ENCODE measurements at places on chromosomes 7 and 10.

- DNase-seq: no peak
Observed at GRCh38 chr7:36459236-36459960, 69.7 kb downstream of the ANLN start.

- no peak for DNase-seq
Observed at GRCh38 chr10:23368816-23369640, 24.4 kb upstream of the C10orf67 start.

GRCh38 chr10:34083567-34083966 lies 731.5 kb downstream of the PARD3 start:
- DNase-seq: no peak

DNA sequence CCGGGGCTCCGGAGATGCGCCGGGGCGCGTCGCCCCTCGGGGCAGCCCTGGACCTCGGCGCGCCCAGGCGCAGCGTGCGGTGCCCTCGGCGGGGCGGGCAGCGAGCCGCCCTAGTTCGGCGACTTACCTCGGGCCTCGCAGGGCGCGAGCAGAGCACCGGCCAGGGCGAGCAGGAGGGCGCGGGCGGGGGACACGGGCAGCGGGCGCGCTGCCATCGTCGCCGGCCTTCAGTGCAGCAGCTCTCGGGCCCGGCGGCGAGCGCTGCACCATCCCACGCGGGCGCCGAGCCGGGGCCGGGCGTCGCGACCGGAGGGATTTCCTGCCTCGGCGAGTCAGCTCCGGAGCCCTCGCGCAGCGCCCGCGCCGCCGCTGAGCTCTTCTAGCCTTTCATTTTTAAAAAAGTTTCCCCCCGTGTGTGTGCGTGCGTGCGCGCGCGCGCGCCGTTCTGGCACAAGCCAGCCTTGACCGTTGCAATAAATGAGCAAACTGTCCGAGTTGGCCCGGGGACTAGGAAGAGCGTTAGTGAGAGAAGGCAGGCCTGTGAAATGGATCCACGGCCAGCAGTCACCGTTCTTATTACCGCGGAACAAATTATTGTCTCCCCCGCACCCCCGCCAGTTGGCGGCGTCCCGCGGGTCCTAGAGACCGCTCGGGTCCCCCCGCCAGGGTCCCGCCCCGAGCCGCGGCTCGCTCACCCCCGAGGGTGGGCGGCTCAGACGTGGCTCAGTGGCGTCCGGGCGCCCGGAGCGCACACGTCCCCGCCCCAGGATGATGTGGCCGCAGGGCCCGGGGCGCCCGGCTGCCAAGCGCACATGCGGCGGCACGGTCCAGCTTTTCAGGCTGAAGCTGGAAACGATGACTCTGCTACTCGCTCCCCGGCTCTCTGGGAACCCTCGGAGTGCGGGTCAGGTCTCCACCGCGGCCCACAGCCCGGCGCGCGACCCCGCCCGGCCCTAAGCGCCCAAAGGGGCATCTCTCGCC lies at the start of gene ADAM12:
TSS of gene ADAM12 (minus strand) at position 547 of the 981 bp plus-strand sequence. CDS start at position 215, 332 bp downstream.
- peak; percentile 74 for DNase-seq

DNA sequence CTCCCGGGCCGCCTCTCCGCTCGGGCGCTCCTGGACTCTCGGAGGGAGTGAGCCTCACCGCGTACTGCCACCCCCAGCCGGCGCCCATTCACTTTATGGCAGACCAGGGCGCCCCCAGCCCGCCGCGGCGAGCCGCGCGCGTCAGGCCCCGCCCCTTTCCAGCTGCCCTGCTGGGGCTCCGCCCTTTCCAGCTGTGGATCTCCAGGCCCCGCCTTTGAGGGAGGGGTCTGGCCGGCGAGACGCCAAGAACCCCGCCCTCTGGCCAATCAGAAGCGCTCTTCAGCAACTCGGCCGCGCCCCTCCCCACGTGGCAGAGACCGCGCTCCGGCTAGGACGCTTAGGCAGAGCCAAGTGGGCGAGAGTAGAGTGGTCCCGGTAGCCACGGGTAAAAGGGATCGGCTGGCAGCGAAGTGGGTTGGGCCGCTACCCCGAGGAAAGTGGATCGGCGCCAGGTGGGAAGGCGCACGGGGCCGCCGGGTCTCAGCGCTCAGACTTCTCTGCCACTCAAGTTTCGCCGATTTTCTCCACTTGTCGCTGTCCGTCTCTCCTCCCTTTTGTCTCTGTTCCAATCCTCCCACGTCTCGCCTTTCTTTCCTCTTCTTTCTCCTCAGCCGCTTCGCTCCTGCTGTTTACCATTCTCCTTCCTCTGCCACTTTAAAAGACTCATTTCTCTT lies at the start of gene PITX3:
TSS of gene PITX3 (minus strand) at position 69 of the 674 bp plus-strand sequence. CDS start 9,432 bp downstream, outside the sequence.
- DNase-seq: peak; percentile 92

DNA sequence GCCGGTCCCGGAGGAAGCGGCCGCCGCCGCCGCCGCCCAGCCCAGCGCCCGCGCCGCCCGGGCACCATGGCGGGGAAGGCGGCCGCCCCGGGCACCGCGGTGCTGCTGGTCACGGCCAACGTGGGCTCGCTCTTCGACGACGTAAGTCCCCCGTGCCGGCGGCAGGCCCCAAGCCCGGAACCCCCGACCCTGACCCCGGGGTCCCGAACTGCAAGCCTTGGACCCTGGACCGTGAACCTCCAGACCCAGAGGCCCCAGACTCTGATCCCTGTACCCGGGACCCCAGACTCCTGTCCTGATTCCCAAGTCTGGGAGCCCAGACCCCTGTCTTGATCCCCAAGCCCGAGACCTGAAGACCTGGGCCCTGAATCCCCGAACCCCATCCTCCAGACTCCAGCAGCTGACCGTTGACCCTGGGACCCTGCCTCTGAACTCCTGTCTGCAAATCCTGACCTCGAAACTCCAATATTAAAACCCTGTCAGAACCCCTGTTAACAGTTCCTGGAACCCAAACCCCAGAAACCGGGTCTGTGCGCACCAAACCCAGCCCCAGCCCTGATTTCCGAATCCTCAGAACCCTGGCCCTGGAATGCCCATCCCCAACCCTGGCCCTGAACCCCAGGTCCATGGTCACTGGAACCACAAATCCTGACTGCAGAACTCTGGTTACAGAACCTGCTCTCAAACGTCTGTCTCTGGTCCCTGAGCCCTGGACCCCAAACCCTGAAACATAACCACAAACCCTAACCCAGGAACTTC lies 623 bp downstream of the INPP5A start:
- DNase-seq: no peak

- DNase-seq: no peak
Observed at GRCh38 chr10:17222329-17222728, 5.7 kb upstream of the VIM start.

GRCh38 chr10:49418328-49418727 lies 22.4 kb upstream of the DRGX start:
- peak; percentile 4 for DNase-seq

- DNase-seq: no peak
Observed at GRCh38 chr10:64379898-64380297, 858.7 kb downstream of the REEP3 start.

GRCh38 chr7:45219801-45220435 lies 62.3 kb downstream of the RAMP3 start:
- no peak for DNase-seq

DNA sequence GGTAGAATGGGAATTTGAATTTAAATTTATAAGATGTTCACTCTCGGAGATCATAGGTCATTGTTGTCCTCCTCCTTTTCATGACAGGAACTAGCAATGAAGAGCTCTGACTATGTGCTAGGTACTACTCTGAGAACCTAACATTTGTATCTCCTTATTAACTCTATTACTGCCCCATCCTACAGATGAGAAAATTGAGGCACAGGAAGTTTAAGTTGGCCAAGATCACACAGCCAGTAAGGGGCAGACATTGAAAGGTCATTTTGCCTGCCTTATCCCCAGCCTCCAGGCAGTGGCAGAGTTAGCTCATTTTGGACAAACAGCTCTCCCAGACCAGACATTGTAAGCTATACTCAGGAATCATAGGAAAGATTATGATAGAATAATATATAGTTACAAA lies 6.0 kb downstream of the SRGN start:
- DNase-seq: peak; percentile 33

GRCh38 chr7:26686448-26686981 lies 177.9 kb downstream of the SKAP2 start:
- peak; percentile 47 for DNase-seq

GRCh38 chr10:118958984-118959925 lies 70.3 kb upstream of the NANOS1 start:
- peak; percentile 69 for DNase-seq

DNA sequence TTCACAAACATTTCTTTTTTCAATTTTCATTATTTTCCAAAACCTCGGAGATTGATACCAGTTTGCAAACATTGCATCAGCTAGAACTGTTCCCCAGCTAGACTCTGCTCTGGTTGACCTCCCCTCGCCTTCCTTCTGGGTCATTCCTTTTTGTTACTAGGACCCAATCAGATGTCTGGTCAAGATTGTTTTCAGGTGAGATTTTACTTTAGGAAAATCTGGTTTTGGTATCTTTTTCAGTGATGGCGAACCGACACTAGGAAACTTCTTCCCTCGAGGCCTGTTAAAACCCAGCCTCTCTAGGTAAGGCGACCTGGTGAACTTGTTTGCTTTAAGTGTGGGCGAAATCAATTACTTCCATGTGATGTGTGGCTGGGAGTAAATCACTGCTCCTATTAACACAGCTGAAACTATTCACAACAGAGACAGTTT lies 8.4 kb downstream of the PROSER2 start:
- DNase-seq: peak; percentile 7

DNA sequence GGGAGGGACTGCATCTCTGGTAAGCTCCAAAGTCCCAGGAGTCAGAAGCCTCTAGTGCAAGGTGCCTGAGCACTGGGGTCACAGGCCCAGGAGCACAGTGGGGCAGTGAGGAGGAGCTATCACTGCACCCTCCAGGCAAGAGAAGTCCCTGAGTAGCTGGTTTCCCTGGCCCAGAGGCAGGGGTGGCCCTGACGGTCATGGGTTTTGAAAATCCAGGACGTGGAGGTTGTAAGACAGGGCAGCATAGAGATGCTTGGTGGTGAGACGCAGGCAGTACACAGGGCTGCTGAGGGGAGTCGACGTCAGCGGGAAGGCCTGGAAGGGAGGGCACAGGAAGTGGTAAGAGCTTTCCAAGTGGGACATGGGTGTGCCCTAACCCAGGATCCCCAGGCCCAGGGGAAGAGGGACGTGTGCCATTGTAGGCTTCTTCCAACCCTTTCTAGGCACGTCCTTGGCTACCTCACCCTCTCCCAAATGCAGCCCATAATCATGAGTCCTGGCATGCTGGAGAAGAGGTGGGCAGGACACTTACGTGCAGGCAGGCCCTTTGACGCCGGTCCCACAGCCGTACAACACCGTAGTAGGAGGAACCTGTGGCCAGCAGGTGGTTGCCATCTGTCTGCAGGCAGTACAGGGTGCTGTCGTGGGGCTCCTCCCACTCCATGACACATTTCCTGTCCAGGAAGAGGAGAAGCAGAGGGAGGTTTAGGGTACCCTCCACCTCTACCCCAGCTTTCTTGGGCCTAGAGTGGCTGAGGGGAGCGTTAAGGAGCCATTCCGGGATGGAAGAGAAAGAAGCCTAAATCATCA lies 23.2 kb downstream of the DPCD start:
- no peak for DNase-seq

GRCh38 chr7:5827755-5828154 lies 46.3 kb upstream of the RNF216 start:
- DNase-seq: peak; percentile 9

DNA sequence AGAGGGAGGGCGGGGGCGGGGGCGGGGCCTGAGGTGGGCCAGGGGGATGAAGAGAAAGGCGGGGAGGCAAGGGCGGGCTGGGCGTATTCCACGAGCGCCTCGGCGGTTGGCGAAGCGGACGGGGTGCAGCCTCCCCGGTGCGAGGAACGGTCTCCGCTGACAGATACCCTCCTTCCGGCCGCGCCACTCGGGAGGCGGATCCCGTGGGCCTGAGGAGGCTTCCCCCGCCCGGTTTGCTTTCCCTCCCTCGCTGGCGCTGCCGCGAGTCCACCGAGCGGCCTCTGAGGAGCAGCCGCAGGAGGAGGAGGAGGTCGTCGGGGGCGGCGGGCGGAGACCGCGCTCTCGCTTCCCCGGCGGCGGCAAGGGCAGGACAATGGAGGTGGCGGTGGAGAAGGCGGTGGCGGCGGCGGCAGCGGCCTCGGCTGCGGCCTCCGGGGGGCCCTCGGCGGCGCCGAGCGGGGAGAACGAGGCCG lies at the start of gene TRIM24:
TSS of gene TRIM24 (plus strand) at position 84 of the 473 bp plus-strand sequence. CDS start at position 374, 290 bp downstream.
- DNase-seq: no peak

DNA sequence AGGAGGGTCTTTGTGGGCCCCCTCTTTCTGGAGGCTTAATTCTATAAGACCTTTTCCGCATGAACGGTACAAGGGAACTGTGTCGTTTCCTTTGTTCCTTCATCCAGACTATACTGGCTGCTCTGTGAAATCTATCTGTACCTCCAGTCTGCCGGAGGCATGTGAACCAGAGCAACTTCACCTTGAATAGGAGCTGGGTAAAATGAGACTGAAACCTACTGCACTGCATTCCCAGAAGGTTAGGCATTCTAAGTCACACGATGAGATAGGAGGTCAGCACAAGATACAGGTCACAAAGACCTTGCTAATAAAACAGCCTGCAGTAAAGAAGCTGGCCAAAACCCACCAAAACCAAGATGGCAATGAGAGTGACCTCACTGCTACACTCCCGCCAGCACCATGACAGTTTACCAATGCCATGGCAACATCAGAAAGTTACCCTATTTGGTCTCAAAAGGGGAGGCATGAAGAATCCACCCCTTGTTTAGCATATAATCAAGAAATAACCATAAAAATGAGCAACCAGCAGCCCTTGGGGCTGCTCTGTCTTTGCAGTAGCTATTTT lies 36.8 kb upstream of the INPP5F start:
- no peak for DNase-seq

- no peak for DNase-seq
Observed at GRCh38 chr10:122465401-122466040, 4.2 kb downstream of the HTRA1 start.

GRCh38 chr7:31053986-31054385 lies 1.9 kb downstream of the ADCYAP1R1 start:
- DNase-seq: no peak

DNA sequence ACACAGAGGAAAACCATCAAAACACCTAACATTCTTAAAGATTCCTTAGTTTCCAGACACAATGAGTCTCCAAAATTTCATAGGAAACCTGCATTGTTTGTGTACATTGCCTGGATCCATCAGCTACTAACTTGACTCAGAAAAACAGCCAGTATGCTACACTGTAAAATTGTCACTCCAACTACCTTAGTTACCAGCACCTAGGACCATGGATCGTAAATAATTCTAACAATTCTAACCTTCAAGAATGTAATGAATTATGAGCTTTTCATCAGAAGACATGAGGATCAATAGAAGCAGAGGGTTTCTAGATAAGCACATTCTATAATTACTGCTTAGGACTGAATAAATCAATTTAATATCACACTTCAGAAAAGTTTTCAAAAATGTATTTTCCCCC lies 851.5 kb downstream of the SORCS1 start:
- DNase-seq: no peak

GRCh38 chr10:31366703-31367102 lies 47.7 kb downstream of the ZEB1 start:
- no peak for DNase-seq

DNA sequence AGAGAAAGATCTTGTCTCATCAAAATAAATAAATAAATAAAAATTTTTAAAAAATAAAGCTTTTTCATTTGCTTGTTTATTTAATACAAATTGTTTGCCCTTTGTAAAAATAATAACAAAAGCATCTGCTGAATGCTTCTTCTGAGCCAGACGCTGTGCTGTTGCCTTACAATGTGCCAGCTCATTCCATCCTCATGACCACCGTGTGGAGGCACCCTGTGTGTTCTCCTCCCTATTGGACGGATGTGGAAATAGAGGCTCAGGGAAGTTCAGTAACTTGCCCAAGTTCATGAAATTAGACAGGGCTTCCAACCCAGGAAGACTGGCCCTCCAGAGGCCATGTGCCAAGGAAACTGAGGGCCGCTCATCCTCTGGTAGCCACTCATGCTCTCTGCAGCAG lies 120.6 kb downstream of the SH3PXD2A start:
- no peak for DNase-seq

GRCh38 chr7:121401896-121402295 lies 5.8 kb upstream of the FAM3C start:
- peak; percentile 44 for DNase-seq

Measured in fibroblast of skin of scalp (primary cell).